ENCODE measurements at places on chromosomes 7 and 10. TPM values are rescaled to one million over a fixed set of nuclear protein-coding genes. Genes with fewer than 3 reads are reported as not detected.

The ATRNL1 gene
- not detected for total RNA-seq

DNA sequence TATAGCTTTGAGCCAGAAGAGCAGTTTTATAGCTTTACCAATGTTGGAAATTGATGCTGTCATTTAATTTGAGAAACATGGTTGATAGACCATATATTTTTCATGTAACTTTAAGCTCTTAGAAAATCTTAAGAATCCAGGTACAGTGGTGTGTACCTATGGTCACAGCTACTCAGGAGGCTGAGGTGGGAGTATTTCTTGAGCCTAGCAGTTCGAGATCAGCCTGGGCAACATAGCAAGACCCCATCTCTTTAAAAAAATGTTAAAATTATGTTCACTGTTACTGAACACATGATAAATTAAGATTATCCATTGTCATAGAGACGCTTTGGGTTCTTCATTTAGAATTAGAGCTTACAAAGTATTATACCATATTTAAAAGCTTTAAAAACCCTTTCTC lies 18.2 kb downstream of the REEP3 start:
- no peak overlapping the region for H3K27ac ChIP-seq
- H3K4me1 ChIP-seq, result peaks cover 9% of the 10 kb centered on the region
- H3K27me3 ChIP-seq, result no peaks in the 10 kb centered on the region
- DNase-seq, result no peak
- no peak overlapping the region for H3K4me3 ChIP-seq

DNA sequence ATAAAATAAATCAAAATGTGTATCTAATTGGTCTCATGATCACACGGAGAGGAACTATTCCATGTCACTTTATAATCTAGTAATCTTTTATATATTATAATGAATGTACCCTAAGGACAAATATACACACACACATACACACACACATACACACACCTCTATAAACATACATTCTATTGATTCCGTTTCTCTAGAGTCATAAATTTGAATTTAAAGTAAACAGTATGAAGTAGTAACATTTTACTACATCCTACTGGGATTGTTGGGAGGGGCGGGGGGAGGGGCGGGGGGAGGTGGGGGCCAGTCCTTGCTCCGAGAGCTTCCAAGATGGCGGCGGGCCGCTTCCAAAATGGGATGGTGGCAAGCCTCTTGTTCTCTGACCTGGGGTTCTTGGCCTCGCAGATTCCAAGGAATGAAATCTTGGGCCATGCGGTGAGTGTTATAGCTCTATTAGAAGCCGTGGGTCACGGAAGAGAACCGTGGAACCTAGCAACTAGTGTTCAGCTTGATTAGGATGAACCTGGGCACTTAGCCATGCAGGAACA lies 143.2 kb downstream of the REEP3 start:
- H3K4me1 ChIP-seq, result peaks cover 11% of the 10 kb centered on the region
- peak overlapping the region; percentile 49 for H3K4me3 ChIP-seq
- H3K27me3 ChIP-seq, result no peaks in the 10 kb centered on the region
- H3K36me3 ChIP-seq, result no peaks in the 10 kb centered on the region

- no peak for DNase-seq
- peaks cover 7% of the 10 kb centered on the region for H3K4me1 ChIP-seq
- no peaks in the 10 kb centered on the region for H3K36me3 ChIP-seq
- H3K27me3 ChIP-seq, result no peaks in the 10 kb centered on the region
- H3K4me3 ChIP-seq, result no peak overlapping the region
Observed at GRCh38 chr10:89308266-89308665, 6.4 kb downstream of the IFIT2 start.

DNA sequence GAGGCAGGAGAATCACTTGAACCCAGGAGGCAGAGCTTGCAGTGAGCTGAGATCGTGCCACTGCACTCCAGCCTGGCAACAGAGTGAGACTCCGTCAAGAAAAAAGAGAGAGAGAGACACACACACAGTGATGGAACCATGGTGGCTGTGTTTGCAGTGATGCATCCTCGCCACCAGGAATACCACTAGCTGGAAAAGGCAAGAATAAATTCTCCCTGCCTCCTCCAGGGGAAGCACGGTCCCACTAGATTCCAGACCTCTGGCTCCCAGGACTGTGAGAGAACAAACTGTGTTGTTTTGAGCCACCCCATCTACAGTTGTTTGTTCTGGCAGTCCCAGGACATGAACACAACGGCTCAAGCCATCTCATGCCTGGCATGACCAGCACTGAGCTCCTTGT lies 320.3 kb upstream of the FOXK1 start:
- H3K27me3 ChIP-seq, result no peaks in the 10 kb centered on the region
- H3K4me1 ChIP-seq, result no peaks in the 10 kb centered on the region
- no peak for DNase-seq

DNA sequence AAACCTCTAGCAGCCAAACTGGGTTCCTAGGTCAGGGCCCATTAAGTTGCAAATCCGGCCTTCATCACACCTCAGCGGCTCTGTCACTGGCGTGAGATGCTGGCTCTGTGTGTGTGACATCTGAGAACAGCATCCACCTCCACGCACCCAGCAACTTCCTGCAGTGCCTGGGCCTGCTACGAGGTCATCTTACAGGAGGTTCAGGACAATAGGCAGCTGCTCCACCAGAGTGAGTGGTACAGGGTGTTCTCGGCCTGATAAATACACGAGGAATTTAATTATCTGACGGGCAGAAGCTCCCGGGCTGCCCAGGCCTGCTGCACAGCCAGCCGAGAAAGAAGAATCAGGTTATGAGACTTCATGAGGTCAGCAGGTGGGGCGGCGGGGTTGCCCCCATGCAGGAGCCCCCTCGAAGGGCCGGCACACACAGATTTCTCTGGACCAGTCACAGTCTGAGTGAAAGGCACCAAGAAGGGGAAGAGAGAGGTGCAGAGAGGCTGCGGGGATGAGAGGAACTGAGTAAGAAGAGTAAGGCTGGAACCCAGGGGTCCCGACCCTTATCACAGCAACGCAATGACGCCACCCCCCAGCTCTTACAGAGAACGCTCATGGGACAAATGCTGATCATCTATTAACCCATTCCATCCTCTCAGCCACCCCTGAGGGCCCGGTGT lies 49.3 kb downstream of the CALML3 start:
- no peak for DNase-seq
- H3K27me3 ChIP-seq, result no peaks in the 10 kb centered on the region

DNA sequence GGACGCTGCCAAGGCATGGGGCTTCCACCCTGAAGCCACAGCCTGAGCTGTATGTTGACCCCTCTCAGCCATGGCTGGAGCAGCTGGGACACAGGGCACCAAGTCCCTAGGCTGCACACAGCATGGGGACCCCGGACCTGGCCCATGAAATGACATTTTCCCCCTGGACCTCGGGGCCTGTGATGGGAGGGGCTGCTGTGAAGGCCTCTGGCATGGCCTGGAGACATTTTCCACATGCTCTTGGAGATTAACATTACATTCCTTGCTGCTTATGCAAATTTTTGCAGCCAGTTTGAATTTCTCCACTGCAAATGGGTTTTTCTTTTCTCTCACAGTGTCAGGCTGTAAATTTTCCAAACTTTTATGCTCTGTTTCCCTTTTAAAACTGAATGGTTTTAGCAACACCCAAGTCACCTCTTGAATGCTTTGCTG lies 463.6 kb downstream of the ZWINT start:
- no peak overlapping the region for H3K4me3 ChIP-seq
- no peak overlapping the region for H3K27ac ChIP-seq
- H3K4me1 ChIP-seq, result no peaks in the 10 kb centered on the region
- DNase-seq, result no peak
- H3K36me3 ChIP-seq, result no peaks in the 10 kb centered on the region

GRCh38 chr7:43612599-43613589 lies 30.0 kb downstream of the STK17A start:
- H3K27me3 ChIP-seq, result no peaks in the 10 kb centered on the region
- no peak overlapping the region for H3K4me3 ChIP-seq
- DNase-seq, result no peak
- H3K4me1 ChIP-seq, result no peaks in the 10 kb centered on the region
- no peak overlapping the region for H3K27ac ChIP-seq

The UCN3 gene
- not detected for total RNA-seq

The GDF10 gene
- not detected for total RNA-seq

The MYL10 gene
- total RNA-seq, result not detected

DNA sequence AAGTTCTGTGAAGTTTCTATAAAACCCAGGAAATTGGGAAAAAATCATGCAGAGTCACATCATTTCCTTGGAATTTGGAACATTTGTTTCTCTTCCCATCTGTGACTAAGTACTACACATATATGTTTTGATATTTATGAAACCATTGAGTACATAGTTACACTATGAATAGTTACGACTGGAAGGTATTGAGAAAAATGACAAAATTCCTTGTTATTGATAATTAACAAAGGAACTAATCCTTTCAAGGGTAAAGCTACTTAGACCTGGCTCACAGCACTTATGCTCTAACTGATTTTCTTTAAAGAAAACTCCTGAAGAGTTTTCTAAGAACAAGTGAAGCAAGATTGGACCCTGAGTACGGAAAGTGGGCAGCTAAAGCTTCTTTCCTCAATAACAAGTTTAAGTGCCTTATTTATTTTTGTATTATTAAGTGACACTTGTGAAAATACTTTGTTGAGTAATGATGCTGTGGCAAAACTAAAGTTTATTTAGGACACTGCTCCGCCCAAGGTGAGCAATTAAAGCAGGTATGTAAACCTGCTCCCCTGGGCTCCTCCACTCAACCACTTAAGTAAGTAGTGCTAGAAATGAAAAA lies 12.0 kb upstream of the GLCCI1 start:
- H3K36me3 ChIP-seq, result no peaks in the 10 kb centered on the region
- no peaks in the 10 kb centered on the region for H3K27me3 ChIP-seq
- H3K4me1 ChIP-seq, result peaks cover 13% of the 10 kb centered on the region
- no peak overlapping the region for H3K27ac ChIP-seq
- no peak overlapping the region for H3K4me3 ChIP-seq

DNA sequence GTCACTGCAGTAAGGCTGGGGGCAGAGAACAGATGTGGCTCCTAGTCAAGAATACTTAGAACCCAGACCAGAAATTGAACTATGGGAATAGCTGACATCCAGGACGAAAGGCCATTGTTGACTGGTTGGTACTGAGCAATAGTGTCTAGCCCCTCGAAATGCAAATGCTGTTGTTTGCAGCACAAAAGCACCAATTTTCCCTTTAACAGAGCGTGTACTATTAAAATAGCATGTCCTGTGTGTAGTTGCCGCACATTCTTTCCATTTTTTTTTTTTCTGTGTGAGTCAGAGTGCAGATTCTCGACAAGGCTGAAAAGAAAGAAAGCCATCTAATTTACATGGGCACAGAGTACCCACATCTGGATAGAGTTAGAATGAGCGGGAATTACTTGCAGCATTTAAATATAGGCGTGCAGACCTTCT lies 302.4 kb downstream of the PTEN start:
- no peaks in the 10 kb centered on the region for H3K36me3 ChIP-seq
- H3K4me1 ChIP-seq, result no peaks in the 10 kb centered on the region
- H3K27ac ChIP-seq, result no peak overlapping the region
- DNase-seq, result no peak

- peaks cover 4% of the 10 kb centered on the region for H3K4me1 ChIP-seq
- H3K36me3 ChIP-seq, result no peaks in the 10 kb centered on the region
- peak; percentile 45 for DNase-seq
Observed at GRCh38 chr10:128178302-128178958, 52.2 kb upstream of the MKI67 start.

The UFSP1 gene
- total RNA-seq, result 5.3 TPM

DNA sequence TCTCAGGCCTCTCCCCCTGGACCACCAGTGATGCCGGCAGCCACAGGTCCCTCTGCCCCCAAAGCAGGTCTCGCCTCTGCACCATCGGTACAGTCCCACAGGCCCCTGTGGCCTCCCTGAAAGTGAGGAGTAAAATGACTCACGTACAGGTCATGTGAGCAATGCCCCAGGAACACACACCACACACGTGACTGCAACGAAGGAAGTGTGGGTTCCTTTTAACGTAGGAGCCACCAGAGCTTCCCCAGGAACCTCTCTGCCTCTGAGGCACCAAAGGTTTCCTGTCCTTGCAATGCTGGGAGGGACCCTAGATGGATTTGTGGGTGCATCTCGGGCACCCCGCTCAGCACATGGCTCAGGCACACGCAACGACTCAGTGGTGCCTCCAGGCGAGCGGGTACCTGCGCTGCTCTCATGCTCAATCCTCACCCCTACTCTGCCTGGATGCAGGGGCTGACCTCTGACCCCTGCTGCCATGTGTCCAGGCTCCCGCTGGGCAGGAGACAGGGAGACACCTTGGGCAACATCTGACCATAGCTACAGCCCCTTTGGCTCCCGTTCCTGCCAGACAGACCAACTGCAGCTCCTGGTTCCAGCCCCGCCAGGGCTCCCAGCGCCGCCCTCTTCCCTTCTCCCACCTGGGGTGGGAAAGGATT lies 120.7 kb downstream of the PRKAG2 start:
- no peak overlapping the region for H3K4me3 ChIP-seq
- H3K27ac ChIP-seq, result peak overlapping the region; percentile 20
- peaks cover 21% of the 10 kb centered on the region for H3K4me1 ChIP-seq
- DNase-seq, result no peak

The CALML5 gene
- total RNA-seq, result not detected

DNA sequence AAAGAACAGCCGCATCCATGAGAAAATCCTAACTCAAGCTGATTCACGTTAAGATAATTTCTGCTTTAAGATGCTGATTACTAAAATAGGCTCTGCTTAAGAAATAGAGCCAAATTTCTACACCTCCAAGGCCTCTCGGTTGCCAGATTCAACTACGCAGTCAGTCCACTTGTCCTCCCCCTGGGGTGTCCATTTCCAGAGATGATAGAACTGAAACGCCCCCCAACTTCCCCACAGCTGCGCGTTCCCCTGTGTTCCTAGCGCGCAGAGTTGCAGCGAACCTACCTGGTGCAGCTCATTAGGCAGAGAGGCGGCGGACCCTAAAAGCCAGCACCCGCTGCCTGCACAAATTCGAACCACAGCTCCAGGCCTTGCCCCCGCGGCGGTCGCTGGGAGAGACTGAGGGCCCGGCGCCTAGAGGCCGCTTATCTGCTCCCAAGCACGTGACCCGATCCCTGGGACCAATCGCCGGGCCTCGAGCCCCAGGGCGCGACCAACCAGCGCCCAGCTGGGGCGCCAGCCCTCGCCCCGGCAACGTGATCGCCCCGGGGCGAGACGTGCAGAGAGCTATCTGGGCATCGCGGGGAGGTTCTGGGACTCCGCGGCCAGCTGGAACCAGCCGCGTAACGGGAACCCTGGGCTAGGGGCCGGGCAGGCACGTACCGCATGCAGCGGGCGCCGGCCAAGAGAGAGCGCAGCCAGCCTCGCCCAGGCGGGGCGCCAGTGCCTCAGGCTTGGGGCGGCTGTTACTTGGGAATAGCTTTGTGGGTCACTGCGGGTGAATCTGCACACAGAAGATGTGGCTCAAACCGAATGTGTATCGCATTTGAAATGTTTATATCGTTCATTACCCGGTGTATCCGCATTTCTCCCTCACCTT lies at the start of gene PPP1R3C:
PPP1R3C (minus strand) TSS at position 401 of the 880 bp plus-strand sequence; CDS start at position 299, 102 bp downstream.
- H3K27ac ChIP-seq, result no peak within 1 kb of the TSS
- no peak within 1 kb of the TSS for H3K4me3 ChIP-seq
- no peaks in the 10 kb centered on the region for H3K27me3 ChIP-seq
- no peaks in the 10 kb centered on the region for H3K4me1 ChIP-seq
- DNase-seq, result no peak

The CTNNA3 gene
- 0.20 TPM for total RNA-seq

DNA sequence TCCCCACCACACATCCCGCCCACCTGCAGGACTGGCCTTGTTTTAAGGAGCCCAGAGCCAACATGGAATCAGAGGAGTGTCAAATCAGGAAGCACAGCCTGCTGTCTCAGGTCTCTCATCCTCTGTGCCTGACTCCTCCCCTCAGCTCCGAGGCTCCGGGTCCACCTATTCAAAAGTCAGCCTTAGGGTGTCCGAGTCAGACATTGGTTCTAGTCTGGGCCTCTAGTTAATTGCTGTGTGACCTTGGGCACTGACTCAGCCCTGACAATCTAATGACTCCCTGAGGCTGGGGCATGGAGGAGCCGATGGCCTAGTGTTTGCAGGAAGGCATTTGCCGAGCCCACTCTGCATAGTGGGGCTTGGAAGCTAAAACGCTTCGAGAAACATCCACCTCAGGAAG lies 223.1 kb upstream of the PPP2R2D start:
- H3K36me3 ChIP-seq, result no peaks in the 10 kb centered on the region
- H3K27me3 ChIP-seq, result no peaks in the 10 kb centered on the region
- no peak for DNase-seq
